ENCODE measurements at places on chromosomes 4 and X. TPM values are rescaled to one million over a fixed set of nuclear protein-coding genes. Genes with fewer than 3 reads are reported as not detected.

The LEF1 gene
- 1.6 TPM for total RNA-seq

The DMRTC1B gene
- 1.7 TPM for total RNA-seq

The LDB2 gene
- not detected for total RNA-seq

DNA sequence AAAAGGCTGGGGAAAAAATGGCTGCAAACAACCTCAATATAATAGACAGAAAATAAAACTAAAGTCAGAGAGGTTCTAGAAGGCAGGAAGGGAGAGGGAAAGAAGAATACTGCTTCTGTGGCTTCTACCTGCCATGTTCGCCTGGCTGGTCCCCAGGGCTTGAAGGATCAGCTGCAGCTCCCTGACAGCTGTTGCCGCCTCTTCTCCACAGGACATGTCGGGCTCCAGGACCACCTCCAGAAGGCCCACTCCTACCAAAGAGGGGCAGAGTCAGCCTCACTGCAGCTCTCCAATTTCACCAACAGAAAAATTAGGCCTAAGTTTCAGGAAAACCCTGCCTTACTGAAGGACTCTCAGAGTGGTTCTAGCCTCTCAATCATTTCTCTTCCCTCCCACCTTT lies 44.9 kb downstream of the GATB start:
- no peak for DNase-seq

DNA sequence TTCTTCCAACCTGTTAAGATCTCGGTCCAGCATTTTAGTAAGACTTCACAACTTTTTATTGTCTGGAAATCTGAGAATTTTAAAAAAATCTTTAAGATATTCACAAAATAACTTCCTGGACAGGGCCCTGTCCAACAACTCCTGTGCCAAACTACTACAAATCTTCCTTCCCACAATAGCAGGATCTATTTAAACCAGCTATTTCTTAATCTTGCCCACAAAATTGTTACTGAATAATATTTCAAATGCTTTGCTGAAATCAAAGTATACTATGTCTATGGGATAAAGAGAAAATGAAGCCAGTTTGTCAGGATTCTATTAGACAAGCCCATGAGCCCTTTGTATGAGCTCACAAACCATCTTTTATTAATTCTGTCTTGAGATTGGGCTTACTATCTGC lies 104.1 kb upstream of the DDIT4L start:
- DNase-seq, result no peak

DNA sequence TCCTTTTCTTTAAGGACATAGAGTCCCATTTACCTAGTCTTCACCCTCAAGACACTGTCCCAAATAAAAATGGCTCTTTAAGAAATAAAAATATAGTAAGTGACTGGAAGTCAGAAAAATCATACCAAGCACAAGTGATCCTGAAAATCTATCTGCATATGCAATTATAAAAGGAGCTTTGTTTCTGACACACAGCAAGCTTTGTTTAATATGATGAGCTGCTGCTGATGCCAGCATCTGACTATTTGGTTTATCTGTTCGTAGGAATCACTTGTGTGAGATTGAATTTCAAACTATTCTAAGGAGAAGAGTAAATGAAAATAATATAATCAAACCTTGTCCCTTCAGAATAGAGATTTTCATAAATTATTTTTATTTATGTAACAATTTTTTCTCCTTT lies 332.4 kb downstream of the PCDH7 start:
- DNase-seq, result no peak

DNA sequence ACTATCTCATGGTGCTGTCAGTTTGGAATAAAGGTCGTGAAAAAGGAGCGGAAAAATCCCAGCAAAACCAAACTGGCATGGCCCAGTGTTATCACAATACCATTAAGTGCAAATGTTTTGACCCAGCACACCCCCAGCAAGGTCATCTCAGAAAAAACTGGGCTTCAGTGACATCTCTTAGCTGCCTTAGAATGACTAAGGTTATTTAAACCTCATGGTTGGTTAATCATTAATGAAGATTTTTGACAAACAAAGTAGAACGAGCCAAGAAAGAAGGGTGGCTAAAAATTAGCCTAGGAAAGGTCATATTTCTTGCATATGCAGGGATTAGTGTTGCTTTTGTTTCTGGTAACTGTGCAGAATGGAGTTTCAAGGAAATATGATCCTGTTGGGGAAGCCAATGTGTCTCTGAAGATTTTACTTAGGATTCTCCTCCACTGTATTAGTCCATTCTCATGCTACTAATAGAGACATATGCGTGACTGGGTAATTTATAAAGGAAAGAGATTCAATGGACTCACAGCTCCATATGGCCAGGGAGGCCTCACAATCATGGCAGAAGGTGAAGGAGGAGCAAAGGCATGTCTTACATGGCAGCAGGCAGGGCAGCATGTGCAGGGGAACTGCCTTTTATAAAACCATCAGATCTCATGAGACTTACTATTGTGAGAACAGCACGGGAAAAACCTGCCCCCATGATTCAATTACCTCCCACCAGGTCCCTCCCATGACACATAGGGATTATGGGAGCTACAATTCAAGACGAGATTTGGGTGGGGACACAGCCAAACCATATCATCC lies 83.5 kb downstream of the CHRNA9 start:
- no peak for DNase-seq

Data from activated B cell treated with CpG ODN at 0.5 μM for 24 hours (primary cell).